Aorta (tissue), 5 donors: ENCODE measurements at places on chromosomes 6 and 20. TPM values are rescaled to one million over a fixed set of nuclear protein-coding genes. Genes with fewer than 3 reads are reported as not detected.

Gene CALHM5
- 15.4 TPM for total RNA-seq

DNA sequence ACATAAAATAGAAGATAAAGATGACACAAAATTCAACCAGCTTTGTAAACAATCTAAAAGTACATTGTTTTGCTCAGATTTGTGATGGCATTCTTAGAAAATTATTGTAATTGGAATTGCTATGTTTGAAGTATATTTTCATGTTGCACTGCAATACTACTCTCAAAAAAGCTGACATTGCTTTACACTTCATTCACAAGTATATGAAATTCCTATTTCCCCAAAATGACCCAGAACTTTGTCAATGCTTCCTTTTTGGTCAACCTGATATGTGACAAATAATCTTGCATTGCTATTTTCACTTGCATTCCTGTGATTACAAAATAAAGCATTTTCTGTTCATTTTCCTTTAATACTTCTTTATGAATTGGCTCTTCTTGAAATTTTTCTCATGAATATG, 104.1 kb upstream of the BMP5 start:
- no peak overlapping the region for H3K27ac ChIP-seq
- no peak overlapping the region for H3K4me3 ChIP-seq
- no peaks in the 10 kb centered on the region for H3K27me3 ChIP-seq
- no peak for DNase-seq
- no peaks in the 10 kb centered on the region for H3K4me1 ChIP-seq
- H3K36me3 ChIP-seq = no peaks in the 10 kb centered on the region

- no peaks in the 10 kb centered on the region for H3K4me1 ChIP-seq
- no peak for DNase-seq
- no peaks in the 10 kb centered on the region for H3K27me3 ChIP-seq
- no peak overlapping the region for H3K4me3 ChIP-seq
Observed at GRCh38 chr6:131642565-131642964, 5.5 kb downstream of the ENPP3 start.

Gene MAFB
- total RNA-seq = 66.3 TPM

Gene C20orf202
- total RNA-seq = not detected

- no peak for DNase-seq
- H3K27me3 ChIP-seq = no peaks in the 10 kb centered on the region
- no peaks in the 10 kb centered on the region for H3K36me3 ChIP-seq
- no peaks in the 10 kb centered on the region for H3K4me1 ChIP-seq
- no peak overlapping the region for H3K4me3 ChIP-seq
Observed at GRCh38 chr20:7748624-7749023, 191.6 kb downstream of the HAO1 start.

DNA sequence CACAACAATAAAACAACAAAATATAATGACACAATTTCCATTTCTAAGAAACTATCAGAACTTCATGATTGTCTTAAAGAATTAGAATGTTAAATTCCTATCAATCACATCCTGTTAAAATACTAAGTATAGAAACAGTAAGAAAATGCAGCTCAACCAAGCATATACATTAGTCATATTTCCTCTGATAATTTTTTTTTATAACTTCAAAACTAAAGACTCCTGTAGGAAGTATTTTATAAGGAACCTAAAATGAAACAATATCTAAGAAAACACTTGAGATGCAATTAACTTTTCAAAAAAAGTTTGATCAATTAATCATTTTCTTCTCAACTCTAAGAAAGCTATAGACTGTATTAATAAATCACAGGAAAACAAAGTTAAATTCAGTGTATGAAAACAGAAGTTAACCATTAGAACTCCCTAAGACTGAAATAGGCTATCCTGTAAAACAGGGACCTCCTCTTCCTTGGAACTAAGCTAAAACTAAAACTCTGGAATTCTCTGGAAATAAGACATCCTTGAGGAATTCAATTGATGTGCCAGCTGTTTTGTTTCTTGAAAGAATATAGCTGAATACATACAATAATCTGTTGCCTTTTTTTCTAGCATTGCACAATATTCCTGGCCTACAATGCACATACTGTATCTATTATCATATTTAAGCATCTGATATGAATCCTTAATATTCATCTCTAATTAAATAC, 19.8 kb downstream of the FKBP5 start:
- no peaks in the 10 kb centered on the region for H3K36me3 ChIP-seq
- DNase-seq = no peak
- H3K4me3 ChIP-seq = no peak overlapping the region
- H3K4me1 ChIP-seq = peaks cover 3% of the 10 kb centered on the region

GRCh38 chr6:125299257-125299656, 2.5 kb downstream of the HDDC2 start:
- no peak overlapping the region for H3K27ac ChIP-seq
- H3K36me3 ChIP-seq = peaks cover 4% of the 10 kb centered on the region
- no peaks in the 10 kb centered on the region for H3K27me3 ChIP-seq
- no peaks in the 10 kb centered on the region for H3K4me1 ChIP-seq
- DNase-seq = no peak
- H3K4me3 ChIP-seq = no peak overlapping the region

Gene HLA-G
- 0.29 TPM for total RNA-seq

GRCh38 chr6:137530404-137530803, 36.2 kb upstream of the OLIG3 start:
- peaks cover 3% of the 10 kb centered on the region for H3K27me3 ChIP-seq
- H3K4me1 ChIP-seq = no peaks in the 10 kb centered on the region
- no peaks in the 10 kb centered on the region for H3K36me3 ChIP-seq
- H3K27ac ChIP-seq = no peak overlapping the region

- H3K4me1 ChIP-seq = no peaks in the 10 kb centered on the region
- no peaks in the 10 kb centered on the region for H3K36me3 ChIP-seq
- H3K4me3 ChIP-seq = no peak overlapping the region
- DNase-seq = no peak
- no peaks in the 10 kb centered on the region for H3K27me3 ChIP-seq
- H3K27ac ChIP-seq = no peak overlapping the region
Observed at GRCh38 chr20:14288341-14289330, 48.8 kb downstream of the FLRT3 start.

DNA sequence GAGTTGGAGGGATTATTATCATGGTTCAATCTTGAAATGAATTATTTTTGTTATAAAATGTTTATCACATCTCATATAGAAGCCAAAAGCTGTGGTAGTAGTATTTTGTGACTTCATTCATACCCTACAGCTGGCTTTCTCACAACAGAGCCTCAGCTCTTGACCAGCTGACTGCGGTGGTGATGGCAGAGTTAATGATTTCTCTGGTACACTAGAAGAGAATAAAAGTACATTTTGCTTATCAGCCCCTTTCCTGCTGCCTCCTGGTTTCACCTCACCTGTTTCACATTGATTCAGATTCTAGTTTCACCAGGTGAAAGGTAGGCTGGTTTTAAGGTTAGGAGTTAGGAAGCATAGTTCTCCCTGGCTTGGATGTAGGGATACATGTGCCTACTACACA, 55.7 kb downstream of the AFG1L start:
- no peaks in the 10 kb centered on the region for H3K36me3 ChIP-seq
- no peaks in the 10 kb centered on the region for H3K4me1 ChIP-seq
- no peak overlapping the region for H3K27ac ChIP-seq
- no peaks in the 10 kb centered on the region for H3K27me3 ChIP-seq

- H3K27ac ChIP-seq = no peak overlapping the region
- H3K36me3 ChIP-seq = no peaks in the 10 kb centered on the region
- H3K4me1 ChIP-seq = no peaks in the 10 kb centered on the region
- DNase-seq = no peak
Observed at GRCh38 chr20:21516861-21517565, 3.1 kb upstream of the NKX2-2 start.

GRCh38 chr6:157217198-157217893, 106.0 kb downstream of the TMEM242 start:
- no peak for DNase-seq
- H3K4me3 ChIP-seq = no peak overlapping the region
- H3K27me3 ChIP-seq = no peaks in the 10 kb centered on the region
- H3K36me3 ChIP-seq = no peaks in the 10 kb centered on the region
- H3K27ac ChIP-seq = no peak overlapping the region

DNA sequence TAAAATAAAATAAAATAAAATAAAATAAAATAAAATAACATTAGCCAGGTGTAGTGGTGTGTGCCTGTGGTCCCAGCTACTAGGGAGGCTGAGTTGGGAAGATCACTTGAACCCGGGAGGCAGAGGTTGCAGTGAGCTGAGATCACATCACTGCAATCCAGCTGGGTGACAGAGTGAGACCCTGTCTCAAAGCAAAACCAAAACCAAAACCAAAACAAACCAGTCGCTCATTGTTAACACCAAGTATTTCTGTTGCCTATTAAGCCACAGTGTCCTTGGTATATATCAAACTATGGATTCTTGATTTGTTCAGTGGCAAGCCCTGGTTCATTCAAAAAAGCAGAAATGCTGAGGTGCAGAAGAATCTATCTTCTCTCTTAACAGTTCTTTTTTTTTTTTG, 65.7 kb downstream of the PYGB start:
- H3K4me3 ChIP-seq = no peak overlapping the region
- no peak overlapping the region for H3K27ac ChIP-seq
- H3K36me3 ChIP-seq = no peaks in the 10 kb centered on the region
- H3K4me1 ChIP-seq = peaks cover 3% of the 10 kb centered on the region
- no peak for DNase-seq

- no peaks in the 10 kb centered on the region for H3K27me3 ChIP-seq
- DNase-seq = no peak
- H3K27ac ChIP-seq = no peak overlapping the region
- H3K36me3 ChIP-seq = no peaks in the 10 kb centered on the region
- H3K4me1 ChIP-seq = no peaks in the 10 kb centered on the region
Observed at GRCh38 chr6:79707621-79708020, 76.5 kb downstream of the SH3BGRL2 start.

Gene RSPO3
- 12.5 TPM for total RNA-seq

DNA sequence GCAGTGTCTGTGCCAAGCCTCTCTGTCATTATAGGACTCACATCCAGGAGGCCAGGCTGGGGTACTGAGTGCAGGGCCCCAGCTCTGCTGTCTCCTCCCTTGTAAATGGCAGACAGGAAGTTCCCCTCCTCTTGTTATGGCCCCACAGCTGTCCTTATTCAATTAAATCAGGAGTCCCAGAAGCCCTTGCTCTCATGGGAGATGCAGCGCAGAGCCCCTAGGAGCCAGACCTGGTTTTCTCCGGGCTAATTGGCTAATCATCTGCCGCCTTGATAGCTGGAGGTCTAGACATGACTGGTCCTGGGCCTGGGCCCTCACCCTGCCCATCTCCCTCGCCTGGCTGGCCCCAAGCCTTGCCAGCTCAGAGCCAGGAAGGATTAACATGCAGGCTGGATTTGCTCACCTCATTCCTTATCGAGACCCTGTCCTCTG, 172.0 kb downstream of the VEGFA start:
- no peaks in the 10 kb centered on the region for H3K27me3 ChIP-seq
- H3K4me3 ChIP-seq = no peak overlapping the region
- H3K4me1 ChIP-seq = no peaks in the 10 kb centered on the region

GRCh38 chr6:167129159-167129558, 6.3 kb downstream of the CCR6 start:
- DNase-seq = no peak
- H3K4me3 ChIP-seq = no peak overlapping the region

Gene ID1
- 396 TPM for total RNA-seq

GRCh38 chr6:99424022-99424421, 1.1 kb downstream of the PNISR start:
- no peak for DNase-seq
- H3K4me3 ChIP-seq = peak overlapping the region; percentile 96
- no peaks in the 10 kb centered on the region for H3K27me3 ChIP-seq
- no peak overlapping the region for H3K27ac ChIP-seq

DNA sequence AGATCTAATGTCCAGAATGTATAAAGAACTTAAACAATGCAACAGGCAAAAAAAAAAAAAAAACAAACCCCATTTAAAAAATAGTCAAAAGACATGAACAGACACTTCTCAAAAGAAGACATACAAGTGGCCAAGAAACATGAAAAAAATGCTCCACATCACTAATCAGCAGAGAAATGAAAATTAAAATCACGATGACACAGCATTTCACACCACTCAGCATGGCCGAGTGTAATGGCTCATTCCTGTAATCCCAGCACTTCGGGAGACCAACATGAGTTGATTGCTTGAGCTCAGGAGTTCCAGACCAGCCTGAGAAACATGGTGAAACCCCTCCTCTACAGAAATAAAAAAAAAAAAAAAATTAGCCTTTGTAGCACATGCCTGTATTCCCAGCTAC, 701.4 kb upstream of the NRSN1 start:
- H3K27me3 ChIP-seq = no peaks in the 10 kb centered on the region

Gene SHLD1
- 2.9 TPM for total RNA-seq

Gene OPRM1
- total RNA-seq = not detected

Gene WFDC12
- total RNA-seq = not detected

GRCh38 chr20:16472045-16472872, 101.0 kb downstream of the KIF16B start:
- H3K4me1 ChIP-seq = no peaks in the 10 kb centered on the region
- no peak overlapping the region for H3K27ac ChIP-seq
- H3K27me3 ChIP-seq = no peaks in the 10 kb centered on the region

DNA sequence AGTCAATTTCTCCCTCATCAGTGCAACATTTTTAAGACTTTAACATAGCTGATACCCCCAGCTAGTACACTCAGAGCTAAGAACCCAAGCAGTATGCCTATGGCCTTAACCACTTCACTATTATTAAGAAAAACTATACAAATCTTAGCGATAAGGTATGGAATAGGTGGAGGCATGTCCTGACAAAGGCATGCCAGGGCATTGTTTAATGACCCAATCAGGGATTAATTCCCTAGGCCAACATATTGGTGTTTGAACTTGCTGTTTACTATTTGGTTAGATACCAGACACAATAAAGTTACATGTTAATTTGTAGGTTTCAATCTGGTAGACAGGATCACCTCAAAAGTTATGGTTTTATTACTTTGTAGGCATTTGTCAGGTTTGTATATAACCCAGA, 93.1 kb downstream of the ARMC2 start:
- no peak overlapping the region for H3K4me3 ChIP-seq
- H3K36me3 ChIP-seq = no peaks in the 10 kb centered on the region
- peaks cover 2% of the 10 kb centered on the region for H3K4me1 ChIP-seq
- H3K27ac ChIP-seq = no peak overlapping the region
- no peak for DNase-seq
- H3K27me3 ChIP-seq = no peaks in the 10 kb centered on the region

- H3K4me1 ChIP-seq = no peaks in the 10 kb centered on the region
- H3K27ac ChIP-seq = no peak overlapping the region
- no peaks in the 10 kb centered on the region for H3K27me3 ChIP-seq
- no peaks in the 10 kb centered on the region for H3K36me3 ChIP-seq
- DNase-seq = no peak
Observed at GRCh38 chr6:163806755-163807499, 392.4 kb downstream of the QKI start.

- H3K36me3 ChIP-seq = no peaks in the 10 kb centered on the region
- H3K4me3 ChIP-seq = no peak overlapping the region
- H3K27ac ChIP-seq = no peak overlapping the region
- H3K4me1 ChIP-seq = no peaks in the 10 kb centered on the region
- H3K27me3 ChIP-seq = no peaks in the 10 kb centered on the region
Observed at GRCh38 chr20:57576617-57577550, 16.0 kb downstream of the PCK1 start.

- no peaks in the 10 kb centered on the region for H3K27me3 ChIP-seq
- H3K36me3 ChIP-seq = no peaks in the 10 kb centered on the region
- no peak overlapping the region for H3K4me3 ChIP-seq
Observed at GRCh38 chr6:125104425-125104824, 49.1 kb upstream of the TPD52L1 start.
